ENCODE measurements at places on chromosomes 5 and 9.

DNA sequence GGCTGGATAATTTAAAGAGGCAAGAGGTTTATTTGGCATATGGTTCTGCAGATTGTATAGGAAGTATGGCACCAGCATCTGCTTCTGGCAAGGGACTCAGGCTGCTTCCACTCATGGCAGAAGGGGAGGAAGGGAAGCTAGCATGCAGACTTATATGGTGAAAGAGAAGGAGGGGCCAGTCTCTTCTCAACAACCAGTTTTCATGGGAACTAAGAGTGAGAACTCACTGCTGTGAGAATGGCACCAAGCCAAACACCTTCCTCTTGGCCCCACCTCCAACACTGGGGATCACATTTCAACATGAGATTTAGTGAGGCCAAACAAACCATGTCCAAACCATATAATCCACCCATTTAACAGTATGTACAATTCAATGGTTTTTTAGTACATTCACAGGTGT lies 113.3 kb upstream of the SHB start:
- DNase-seq = no peak

DNA sequence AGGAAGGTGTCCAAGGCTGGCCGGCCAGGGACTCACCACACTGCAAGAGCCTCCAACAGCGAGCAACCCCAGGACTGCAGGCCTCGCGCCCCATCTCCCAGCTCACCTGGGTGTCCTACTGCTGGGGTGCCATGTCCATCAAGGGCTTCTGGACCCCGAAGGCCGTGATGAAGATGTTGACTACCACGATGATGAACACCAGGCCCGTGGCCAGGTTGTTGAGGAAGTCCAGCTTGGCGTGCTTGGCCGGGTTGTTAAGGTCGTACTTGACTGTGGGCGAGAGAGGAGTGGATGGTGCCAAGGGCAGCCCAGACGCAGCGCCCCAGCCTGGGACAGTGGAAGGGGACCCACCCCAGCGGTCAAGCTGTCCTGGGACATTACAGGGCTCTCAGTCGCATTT lies 9.3 kb downstream of the NINJ1 start:
- peak; percentile 84 for DNase-seq

DNA sequence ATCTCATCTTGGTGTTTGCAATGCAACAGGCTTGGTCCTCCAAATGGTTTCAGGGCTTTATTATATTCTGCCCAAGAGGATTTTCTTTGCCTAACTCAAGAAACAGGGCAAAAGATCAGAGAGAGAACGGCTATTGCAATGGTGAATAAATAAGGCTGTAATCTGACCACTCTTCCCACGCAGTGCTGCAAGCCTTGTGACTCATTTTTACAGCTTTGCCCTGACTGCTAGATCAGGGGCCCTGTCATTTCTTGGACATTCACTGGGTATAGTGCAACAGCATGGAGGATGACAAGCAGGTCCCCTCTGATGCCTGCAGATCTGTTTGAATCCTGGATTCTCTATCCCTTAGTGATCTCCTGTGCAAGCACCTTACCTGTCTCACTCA lies 459.1 kb downstream of the EBF1 start:
- no peak for DNase-seq

DNA sequence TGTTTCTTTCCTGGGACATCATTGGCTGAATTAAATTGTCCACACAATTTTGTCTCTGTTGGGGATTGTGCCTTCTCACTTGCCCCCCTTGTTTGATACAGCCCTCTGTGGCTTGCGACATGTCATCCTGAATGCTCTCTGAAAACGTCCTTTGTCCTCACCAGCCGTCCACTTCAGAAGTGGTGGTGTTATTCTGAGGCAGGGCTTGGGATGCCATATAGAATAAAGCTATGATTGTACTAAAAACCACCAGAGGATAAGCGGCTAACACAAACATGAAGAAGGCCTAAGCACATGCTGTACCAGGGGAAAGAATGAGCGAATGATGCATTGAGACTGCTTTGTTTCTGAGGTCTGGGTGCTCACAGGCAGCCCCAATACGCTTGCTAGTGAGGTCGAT lies 3.5 kb upstream of the SNX30 start:
- DNase-seq = no peak

DNA sequence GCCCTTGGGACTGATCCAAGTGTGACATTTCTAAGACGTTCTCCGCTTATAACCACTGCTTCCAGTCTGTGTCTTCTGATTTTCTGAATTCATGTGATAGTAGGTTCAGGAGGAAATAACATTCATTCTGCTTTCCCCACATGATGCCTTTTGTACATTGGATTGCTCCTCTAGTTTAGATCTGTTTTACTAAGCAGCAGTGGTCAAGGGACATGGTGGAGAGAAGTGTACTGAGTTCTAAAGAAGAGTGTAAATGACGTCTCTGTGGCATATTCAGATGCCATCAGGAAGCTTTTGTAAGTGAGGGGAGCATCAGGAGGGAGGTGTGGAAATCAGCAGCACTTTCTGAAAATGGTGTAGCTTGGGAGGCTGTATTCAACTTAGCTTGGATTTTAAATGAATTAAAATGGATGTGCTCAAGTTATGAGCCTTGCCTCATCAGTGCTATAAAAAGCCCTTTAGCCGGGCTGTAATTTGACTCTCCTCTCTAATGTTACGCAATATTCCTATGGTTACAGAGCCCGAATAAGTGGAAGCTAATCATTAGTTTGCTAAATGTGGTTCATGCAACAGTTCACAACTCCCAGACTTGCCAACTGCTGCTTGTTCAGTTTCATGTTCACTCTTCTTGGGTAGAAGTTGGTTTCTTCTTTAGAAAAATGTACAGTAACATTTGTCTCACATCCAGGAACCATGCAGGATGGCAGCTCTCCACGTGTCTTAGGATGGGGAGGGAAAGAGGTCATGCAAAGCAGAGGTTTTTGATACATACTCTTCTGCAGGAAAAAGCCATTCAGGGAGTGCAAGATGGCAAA lies 281.3 kb downstream of the ARHGAP26 start:
- DNase-seq = no peak

DNA sequence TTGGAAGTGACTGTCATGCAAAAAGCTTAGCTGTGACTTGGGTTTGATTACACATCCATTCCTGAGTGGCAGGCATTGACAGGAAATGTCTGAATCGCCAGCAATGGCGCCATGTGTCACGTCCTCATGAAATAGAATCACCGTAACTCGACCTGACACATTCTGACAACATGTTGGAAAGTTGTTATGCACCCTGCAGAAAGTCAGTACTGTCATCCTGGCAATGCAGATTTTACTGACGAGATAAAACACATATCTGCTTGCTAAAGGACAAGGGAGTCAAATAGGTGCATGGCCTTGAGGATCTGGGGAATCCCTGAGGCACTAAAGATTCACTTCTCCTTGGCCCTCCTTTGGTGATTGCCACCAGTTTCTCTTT lies 344.2 kb downstream of the SPATA31D1 start:
- DNase-seq = no peak

DNA sequence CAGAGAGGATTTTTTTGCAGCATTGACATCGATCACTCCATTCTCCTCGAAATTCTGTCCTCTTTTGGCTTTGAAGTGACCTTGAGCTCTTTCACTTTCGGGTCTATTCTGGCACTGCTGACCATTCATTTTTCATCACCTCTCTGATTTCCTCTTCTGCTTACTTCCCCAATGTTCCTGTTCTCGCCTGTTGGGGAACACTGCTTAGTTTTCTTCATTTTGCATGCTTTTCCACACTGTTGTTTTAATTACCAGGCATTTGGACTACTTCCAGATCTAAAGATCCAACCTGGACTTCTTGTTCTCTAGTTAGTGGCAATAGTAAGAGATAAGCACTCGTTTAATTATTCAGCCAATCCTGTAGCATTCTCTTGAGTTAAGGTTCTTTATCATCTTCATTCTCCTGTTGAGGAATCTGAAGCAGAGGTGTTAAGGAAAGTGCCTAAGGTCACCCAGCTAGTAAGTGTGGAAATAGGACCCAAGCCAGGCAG lies 53.4 kb downstream of the MAN2A1 start:
- DNase-seq = no peak

GRCh38 chr5:44178414-44178813 lies 210.8 kb downstream of the FGF10 start:
- no peak for DNase-seq

- DNase-seq = no peak
These were observed 166.3 kb downstream of the DOCK2 start for GRCh38 chr5:169803077-169803981.

GRCh38 chr9:131776473-131776872 lies 36.6 kb upstream of the RAPGEF1 start:
- DNase-seq = no peak

DNA sequence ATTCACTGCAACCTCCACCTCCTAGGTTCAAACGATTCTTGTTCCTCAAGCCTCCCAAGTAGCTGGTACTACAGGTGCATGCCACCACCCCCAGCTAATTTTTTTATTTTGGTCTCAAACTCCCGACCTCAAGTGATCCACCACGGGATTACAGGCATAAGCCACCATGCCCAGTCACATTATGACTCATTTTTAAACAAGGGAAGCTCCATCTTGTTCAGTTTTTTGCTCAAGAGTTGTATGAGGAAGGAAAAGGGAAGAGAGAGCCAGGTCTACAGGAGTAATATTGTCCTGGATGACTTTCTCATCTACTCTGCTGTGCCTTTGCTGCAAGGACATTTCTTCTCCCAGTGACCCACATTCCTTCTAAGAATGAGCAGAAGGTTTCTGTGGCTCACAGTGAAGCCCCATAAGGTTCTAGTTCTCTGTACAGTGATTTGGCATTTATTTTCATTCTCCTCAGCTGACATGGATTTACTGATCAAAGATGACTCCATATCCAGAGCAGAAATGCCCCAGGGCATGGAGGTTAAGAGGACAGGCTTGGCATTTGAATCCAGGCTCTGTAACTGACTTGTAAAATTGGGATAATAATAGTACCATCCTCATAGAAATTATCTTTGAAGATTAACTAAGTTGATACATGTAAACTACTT lies 153.5 kb downstream of the CDH6 start:
- DNase-seq = no peak

DNA sequence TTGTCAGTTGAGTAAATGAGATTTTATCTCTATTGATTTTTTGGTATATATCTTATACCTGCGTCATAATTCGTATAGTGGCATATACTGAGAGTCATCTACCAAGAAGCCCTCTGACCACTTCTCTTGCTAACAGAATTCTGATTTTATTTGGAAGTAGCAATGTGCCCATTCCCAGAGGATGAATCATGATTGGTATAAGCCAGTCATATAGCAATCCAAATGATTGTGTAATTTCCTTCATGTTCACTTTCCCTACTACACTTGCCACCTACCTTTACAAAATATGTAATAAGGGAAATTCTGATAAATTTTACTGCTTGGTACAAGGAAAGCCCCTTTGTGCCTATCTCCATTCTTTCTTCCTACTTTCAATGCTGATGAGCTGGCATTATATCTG lies 16.1 kb upstream of the ZNF462 start:
- DNase-seq = no peak

DNA sequence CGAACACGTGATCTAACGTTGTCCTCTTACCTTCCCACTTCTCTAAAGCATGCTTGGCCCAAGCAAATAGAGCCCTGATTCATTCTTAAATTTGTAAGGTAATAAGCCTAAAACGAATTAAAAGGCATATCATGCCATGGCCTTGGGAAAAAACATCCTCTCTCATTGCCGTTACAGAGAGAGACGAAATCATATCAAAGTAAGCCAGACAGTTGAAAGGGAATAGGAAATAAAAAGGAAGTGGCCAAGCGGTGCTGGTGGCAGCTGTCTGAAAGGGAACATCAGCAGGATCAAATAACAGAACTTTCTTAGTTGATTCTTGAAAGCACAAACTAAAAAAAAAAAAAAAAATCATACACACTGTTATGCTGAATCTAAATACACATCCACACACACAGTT lies 49.1 kb upstream of the CDH6 start:
- DNase-seq = no peak

GRCh38 chr5:167217097-167217743 lies 1074.2 kb upstream of the WWC1 start:
- no peak for DNase-seq

DNA sequence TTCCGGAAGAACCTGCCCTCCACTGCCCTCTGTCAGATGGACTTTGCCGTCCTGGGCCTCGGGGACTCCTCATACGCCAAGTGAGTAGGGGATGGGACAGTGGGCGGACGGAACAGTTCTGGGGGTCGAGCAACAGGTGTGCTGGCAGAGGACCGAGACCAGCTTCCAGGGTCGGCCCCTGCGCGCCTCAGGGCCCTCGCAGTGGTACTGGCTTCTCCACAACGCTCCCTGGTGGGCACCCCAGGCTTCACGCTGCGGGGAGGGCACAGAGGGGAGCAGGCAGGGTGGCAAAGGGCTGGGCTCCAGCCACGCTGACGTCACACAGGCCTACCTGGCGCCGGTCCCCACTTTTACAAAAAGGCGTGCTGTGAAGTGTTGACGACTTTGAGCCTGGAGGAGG lies 7.0 kb downstream of the NDOR1 start:
- DNase-seq = no peak

DNA sequence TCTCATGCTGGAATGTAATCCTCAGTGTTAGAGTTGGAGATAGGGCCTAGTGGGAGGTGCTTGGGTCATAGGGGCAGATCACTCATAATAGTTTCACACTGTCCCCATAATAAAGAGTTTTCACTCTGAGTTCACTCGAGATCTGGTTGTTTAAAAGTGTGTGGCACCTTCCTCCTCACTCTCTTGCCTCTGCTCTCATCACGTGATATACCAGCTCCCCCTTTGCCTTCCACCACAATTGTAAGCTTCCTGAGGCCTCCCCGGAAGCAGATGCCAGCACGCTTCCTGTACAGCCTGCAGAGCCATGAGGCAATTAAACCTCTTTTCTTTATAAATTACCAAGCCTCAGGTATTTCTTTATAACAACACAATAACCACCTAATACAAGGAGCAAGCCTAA lies 3.8 kb upstream of the KLHL3 start:
- DNase-seq = no peak

GRCh38 chr5:123520677-123521247 lies 8.8 kb downstream of the CSNK1G3 start:
- no peak for DNase-seq

DNA sequence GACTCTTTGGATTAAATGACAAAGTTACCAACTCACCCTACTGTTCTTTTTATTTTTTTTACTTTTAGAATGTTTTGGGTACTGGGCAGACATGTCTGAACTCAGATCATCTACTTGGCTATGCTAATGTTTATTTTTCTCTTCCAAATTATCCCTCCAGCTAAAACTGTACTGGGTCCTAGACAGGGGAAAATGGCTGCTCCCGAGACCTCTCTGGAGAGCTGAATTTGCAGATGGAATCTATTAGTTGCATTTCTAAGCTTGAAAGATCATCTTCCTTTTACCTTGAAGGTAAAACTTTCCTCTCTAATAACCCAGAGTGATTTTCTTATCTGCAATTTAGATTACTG lies 197.5 kb upstream of the SEMA6A start:
- DNase-seq = no peak

GRCh38 chr9:10566848-10567247 lies 46.0 kb downstream of the PTPRD start:
- no peak for DNase-seq

DNA sequence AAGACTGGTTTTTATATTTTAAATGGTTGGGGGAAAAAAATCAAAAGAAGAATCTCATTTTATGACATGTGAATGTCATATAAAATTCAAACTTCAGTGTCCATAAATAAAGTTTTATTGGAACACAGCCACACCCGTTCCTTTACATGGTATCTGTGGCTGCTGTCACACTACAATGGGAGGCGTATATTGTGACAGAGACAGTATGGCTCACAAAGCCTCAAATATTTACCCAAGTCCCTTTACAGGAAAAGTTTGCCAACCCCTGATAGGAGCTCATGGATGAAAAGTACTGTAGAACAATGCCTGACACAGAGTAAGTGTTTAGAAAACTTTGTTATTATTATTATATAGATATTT lies 5.2 kb upstream of the DUSP1 start:
- DNase-seq = no peak

GRCh38 chr9:125755340-125755739 lies 8.2 kb downstream of the PBX3 start:
- DNase-seq = no peak

All from lower leg skin (tissue), 4 donors.